PC-3 (cell line): ENCODE measurements at places on chromosomes 2 and 18.

- peak; percentile 60 for DNase-seq
These were observed 471.2 kb upstream of the CHST9 start for GRCh38 chr18:27656167-27656778.

GRCh38 chr18:9117980-9118841 lies 15.7 kb downstream of the NDUFV2 start:
- DNase-seq = no peak

DNA sequence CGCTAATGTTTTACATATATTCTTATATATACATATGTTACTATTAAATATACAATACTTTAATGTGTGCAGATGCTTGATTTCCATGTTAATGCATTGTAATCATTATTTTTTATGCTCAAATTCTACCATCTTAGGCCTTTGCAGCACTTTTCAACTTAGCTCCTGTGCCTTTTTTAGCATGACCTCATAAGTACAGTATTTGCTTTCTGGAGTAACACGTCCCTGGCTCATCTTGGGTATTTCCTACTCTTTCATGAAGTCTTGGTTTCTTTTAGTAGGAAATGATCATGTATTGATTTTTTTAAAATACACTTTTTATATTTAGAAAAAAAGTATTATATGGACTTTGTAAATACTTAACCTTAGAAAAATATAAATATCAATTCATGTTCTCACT lies 36.5 kb downstream of the CAB39 start:
- DNase-seq = no peak

DNA sequence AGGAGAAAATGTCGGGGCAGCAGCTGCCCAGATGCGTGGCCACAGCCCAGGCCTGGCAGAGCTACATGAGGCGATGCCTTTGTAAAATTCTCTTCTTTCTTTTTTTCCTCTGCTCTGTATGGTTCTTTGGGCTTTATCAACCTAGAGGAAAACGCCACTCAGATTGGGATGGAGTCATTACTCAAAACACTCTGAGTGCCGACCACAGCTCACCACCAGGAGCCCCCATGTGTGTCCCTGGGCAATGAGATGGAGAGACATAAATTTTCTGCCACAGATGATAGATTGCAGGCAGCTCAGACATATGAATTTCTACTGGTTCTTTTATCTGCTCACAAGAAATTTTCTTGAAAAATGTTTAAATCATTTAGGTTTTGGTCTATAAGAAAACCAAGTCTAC lies 56.0 kb downstream of the PARD6G start:
- no peak for DNase-seq

- DNase-seq = no peak
These were observed 386.4 kb downstream of the PIK3C3 start for GRCh38 chr18:42341423-42341822.

DNA sequence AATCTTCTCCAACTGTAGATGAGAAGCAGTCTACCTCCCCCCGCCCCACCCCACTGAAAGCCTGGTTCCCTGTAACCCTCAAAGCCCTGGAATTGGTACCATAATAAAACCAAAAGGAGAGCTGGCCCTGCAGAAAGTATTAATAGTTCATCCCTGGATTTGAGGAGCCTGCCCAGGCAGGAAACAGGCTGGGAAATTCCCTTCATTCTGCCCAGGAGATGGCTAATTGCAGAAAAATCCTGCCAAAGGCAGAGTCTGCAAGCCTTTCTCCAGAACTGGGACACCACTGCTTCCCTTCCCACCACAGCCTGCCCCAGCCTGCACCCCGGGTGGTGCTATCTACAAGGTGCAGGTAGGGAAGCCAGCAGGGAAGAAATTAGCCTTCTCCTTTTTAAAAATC lies 16.3 kb downstream of the GKN2 start:
- peak; percentile 40 for DNase-seq

GRCh38 chr2:155815275-155815674 lies 517.2 kb downstream of the NR4A2 start:
- DNase-seq = no peak

- DNase-seq = no peak
These were observed 41.3 kb downstream of the VPS54 start for GRCh38 chr2:63977904-63978303.

GRCh38 chr2:239057533-239057932 lies 209.6 kb downstream of the TWIST2 start:
- DNase-seq = no peak

GRCh38 chr2:70696142-70696541 lies 71.9 kb downstream of the ADD2 start:
- DNase-seq = no peak

DNA sequence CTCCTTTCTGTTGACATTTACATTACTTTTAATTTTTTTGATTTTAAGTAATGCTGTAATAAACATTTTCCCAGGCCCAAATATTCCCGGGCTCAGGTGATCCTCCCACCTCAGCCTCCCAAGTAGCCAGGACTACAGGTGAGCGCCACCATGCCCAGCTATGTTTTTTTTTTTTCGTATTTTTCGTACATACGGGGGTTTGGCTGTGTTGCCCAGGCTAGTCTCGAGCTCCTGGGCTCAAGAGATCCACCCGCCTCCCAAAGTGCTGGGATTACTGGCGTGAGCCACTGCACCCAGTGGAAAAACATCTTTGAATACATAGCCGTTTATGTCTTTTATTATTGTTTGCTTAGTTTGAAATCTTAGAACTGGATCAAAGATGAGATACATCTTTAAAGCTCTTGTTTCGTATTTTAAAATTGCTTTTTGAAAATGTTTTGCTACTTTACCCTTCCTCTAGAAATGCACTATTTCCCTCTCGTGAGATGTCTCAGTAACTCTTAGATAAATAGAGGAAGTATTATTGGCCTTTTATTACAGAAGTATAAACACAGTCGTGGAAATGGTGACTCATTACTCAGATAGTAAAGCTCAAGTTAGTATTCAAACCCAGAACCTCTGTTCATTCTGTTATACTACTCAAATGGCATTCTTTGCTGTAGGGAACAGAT lies 2.4 kb downstream of the SMCHD1 start:
- DNase-seq = peak; percentile 89

GRCh38 chr2:56234241-56234640 lies 50.5 kb downstream of the CCDC85A start:
- DNase-seq = no peak

DNA sequence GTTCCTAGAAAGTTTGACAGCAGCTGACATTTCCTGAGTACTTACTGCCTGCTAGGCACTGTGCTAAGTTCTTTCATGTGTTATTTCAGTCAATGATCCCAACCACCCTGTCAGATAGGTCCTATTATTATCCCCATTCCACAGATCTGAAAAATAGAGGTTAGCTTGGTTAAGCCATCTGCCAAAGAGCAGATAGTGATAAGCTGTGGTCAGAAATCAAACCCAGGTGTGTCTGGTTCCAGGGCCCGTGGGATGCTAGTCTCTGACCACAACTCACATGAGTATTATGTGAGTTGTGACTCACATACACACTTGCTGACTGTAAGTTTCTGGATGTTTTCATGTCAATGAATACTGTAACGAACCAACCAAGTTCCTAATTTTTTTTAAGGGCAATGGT lies 132.0 kb upstream of the APCDD1 start:
- no peak for DNase-seq

- no peak for DNase-seq
These were observed 532.0 kb upstream of the POU3F3 start for GRCh38 chr2:104321796-104322349.

- DNase-seq = no peak
These were observed 480.8 kb downstream of the NRXN1 start for GRCh38 chr2:50551018-50551726.

DNA sequence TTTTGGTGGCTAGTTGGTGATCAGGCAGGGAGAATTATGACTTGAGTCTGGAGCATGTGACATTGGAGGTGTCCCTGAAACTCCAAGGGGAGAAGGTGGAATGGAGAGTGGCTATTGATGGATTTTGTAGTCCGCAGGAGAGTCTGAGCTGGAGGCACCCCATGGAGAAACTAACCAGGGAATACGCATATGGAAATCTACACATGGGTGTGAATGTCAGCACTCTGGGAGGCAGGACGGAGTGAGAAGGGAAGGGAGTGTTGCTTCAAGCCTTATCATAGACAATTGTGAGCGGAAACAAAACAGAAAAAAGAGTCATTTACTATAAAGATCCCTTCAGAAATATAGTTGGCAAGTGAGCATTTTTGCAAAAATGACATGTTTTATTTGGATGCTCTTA lies 667 bp upstream of the SCYGR4 start:
- DNase-seq = no peak

- no peak for DNase-seq
These were observed 320.4 kb downstream of the DLGAP1 start for GRCh38 chr18:4134700-4135099.

DNA sequence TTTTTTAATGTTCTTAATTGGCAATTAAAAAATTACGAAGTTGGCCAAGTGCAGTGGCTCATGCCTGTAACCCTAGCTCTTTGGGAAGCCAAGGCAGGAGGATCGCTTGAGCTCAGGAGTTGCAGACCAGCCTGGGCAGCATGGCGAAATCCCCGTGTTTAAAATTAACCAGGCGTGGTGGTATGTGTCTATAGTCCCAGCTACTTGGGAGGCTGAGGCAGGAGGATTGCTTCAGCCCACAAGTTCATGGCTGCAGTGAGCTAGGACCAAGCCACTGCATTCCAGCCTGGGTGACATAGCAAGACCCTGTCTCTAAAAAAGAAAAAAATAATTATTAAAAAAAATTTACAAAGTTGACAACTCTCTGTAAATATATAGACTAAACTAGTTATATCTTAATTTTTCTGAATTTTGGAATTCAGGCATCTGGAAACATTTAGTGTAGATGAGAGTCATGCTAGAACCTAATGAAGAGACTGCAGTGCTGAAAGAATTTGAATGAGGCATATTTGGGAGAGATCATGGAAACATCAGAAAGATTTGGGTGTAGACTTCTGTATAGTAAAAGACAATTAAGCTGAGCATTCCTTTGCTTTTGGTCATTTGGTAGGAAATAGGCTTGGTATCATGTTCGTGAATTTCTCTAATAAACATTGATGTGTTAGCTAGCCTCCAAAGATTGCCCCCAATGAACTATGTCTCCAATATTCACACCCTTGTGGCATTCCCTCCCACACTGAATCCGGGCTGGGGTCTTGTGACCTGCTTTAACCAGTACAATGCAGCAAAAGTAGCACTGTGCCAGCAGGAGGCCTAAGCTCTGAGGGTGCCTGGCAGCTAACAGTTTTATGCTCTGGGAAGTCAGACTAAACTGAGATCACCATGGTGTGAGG lies 4.2 kb upstream of the ROCK1 start:
- no peak for DNase-seq

DNA sequence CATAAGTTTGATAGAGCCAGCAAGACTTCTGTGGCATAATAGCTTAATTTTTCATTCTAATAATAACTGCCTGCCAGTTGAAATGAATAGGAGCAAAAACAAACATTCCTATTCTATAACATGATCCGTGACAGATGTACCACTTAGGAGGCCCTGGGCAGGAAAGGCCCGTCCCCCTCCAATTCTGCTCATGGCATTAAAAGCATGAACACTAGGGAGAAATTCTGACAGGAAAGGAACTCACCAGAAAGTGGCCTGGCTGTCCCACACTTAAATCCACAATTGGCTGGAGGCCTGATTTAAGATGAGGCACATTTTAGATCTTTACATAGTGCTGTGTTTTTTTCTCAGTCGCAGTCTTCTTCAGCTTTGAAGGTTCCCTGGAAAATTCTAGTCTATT lies 261.9 kb upstream of the ETAA1 start:
- DNase-seq = no peak

GRCh38 chr2:41600460-41600859 lies 447.4 kb upstream of the PKDCC start:
- peak; percentile 23 for DNase-seq

DNA sequence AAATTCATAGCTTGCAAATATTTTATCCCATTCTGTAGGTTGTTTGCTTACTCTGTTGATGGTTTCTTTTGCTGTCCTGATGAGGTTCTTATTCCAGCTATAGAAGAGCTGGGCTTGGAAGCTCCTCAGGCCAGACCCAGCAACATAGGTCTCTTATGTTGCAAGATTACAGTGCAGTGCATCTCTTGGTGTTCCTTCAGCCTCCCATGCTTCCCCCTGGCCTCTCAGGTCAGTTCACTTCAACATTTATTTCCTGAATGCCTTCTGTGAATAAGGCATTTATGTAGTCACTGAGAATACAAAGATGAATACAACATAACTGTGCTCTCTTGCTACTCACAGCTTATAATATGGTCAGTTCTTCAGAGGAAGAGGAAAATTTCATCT lies 179.0 kb upstream of the SLC39A10 start:
- DNase-seq = no peak

- DNase-seq = peak; percentile 27
These were observed 209.9 kb downstream of the SEPTIN10 start for GRCh38 chr2:109403841-109404201.

- DNase-seq = peak; percentile 67
These were observed 662.3 kb downstream of the IRS1 start for GRCh38 chr2:226137201-226137811.

GRCh38 chr18:76410660-76411417 lies 84.2 kb downstream of the ZNF516 start:
- no peak for DNase-seq

- no peak for DNase-seq
These were observed 2.0 kb upstream of the CYP26B1 start for GRCh38 chr2:72149556-72150156.

- DNase-seq = no peak
These were observed 171.5 kb upstream of the SIX2 start for GRCh38 chr2:45180779-45181178.

DNA sequence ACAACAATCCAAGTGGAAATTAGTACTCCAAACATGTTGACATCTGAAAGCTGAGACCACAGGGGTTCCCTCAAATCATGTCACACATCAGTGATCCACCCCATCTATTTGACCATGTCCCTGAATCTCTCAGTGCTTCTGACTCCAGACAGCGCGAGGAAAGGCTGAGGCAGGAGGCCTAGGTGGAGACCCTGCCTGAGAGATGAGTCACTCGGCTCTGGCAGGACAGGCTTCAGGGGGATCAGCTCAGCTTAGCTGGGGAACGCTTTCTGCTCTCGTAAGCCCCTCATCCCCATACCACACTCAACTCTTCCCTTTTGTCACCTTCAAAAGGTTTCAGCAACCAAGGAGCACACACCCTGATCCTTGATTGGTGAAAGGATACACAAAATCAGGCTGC lies 5.8 kb upstream of the FAM228A start:
- DNase-seq = no peak

DNA sequence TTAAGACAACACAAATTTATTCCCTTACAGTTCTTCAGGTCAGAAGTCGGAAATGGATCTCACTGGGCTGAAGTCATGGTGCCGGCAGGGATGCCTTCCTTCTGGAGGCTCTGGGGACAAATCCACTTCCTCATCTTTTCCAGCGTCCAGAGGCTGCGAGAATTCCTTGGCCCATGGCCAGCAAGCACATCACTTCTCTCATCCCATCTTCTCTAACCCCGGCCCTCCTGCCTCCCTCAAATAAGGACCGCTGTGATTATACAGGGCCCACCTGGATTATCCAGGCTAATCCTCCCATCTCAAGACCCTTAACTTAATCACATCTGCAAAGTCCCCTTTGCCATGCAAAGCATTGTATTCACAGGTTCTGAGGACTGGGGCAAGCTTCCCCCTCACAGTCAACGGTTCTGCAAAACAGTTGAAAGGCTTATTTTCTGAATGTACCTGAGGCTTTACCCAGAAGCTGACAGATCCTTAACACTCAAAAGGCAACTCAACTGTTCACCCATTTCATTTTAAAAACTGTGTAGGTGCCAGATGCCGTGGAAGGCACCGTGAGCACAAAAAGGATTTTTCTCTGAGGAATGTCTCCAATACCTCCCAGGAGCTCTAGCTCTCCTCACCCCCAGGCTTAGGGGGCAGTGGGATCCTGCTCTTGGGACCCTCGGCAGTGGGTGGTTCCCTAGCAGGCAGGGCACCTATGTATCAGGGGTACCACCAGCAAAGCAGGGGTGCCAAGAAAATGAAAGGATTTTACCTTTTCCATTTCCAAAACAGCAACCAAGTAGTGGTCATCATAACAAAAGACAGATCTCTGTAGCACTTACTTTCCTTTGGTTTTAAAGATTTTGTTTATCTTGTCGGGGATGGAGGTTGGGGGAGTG lies 84.0 kb downstream of the KCTD1 start:
- no peak for DNase-seq
